ENCODE measurements at places on chromosomes 1 and 21. TPM values are rescaled to one million over a fixed set of nuclear protein-coding genes. Genes with fewer than 3 reads are reported as not detected.

The LENEP gene
- total RNA-seq, result not detected

The CROCC gene
- 25.5 TPM for total RNA-seq

The OPTC gene
- total RNA-seq, result not detected

The OPRD1 gene
- total RNA-seq, result not detected

The KIF14 gene
- total RNA-seq, result 24.4 TPM

The LYPLAL1 gene
- total RNA-seq, result 15.8 TPM

The SELENOF gene
- total RNA-seq, result 183 TPM

The INSRR gene
- 0.14 TPM for total RNA-seq

The METTL18 gene
- 14.1 TPM for total RNA-seq

The FAM177B gene
- total RNA-seq, result not detected

The SFN gene
- 1.5 TPM for total RNA-seq

The MYCL gene
- total RNA-seq, result 0.11 TPM

The SYF2 gene
- total RNA-seq, result 39.1 TPM

The DMRTA2 gene
- not detected for total RNA-seq

The CELSR2 gene
- 3.7 TPM for total RNA-seq

The NUDC gene
- total RNA-seq, result 88.6 TPM

The HCRTR1 gene
- not detected for total RNA-seq

The ITLN2 gene
- total RNA-seq, result not detected

The SLFNL1 gene
- total RNA-seq, result 0.20 TPM

The MPZ gene
- 2.7 TPM for total RNA-seq

The ACTA1 gene
- not detected for total RNA-seq

The TIE1 gene
- total RNA-seq, result 0.14 TPM

The DNASE2B gene
- not detected for total RNA-seq

The A3GALT2 gene
- total RNA-seq, result not detected

The FCRL1 gene
- total RNA-seq, result 0.09 TPM

The PROK1 gene
- not detected for total RNA-seq

The MLLT11 gene
- 4.0 TPM for total RNA-seq

The CIART gene
- total RNA-seq, result 1.3 TPM

The LCE1C gene
- total RNA-seq, result not detected

The KIAA1614 gene
- total RNA-seq, result 0.07 TPM

The KCNE2 gene
- total RNA-seq, result not detected

The HSPB7 gene
- not detected for total RNA-seq

The CFHR3 gene
- not detected for total RNA-seq

The CLEC20A gene
- total RNA-seq, result not detected

The TFF2 gene
- not detected for total RNA-seq
